ENCODE measurements at places on chromosomes 11 and 22.

DNA sequence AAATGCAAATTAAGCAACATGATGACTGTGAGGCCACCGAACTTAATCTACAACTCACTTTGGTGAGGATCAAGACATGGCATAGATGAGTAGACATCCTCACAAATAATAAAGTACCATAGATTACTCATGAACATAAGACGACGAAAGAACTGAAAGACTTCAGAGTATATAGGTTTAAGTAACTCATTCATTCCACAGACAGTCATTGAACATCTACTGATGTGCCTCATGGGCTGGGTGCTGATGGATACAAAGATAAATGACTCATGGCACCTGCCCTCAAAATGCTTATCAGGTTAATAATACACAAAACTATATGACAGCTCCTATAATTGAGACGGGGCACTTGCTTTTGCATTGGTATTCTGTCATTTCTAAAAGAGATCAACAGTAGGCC, 63.3 kb downstream of the ZC3H12C start:
- no peak for DNase-seq

DNA sequence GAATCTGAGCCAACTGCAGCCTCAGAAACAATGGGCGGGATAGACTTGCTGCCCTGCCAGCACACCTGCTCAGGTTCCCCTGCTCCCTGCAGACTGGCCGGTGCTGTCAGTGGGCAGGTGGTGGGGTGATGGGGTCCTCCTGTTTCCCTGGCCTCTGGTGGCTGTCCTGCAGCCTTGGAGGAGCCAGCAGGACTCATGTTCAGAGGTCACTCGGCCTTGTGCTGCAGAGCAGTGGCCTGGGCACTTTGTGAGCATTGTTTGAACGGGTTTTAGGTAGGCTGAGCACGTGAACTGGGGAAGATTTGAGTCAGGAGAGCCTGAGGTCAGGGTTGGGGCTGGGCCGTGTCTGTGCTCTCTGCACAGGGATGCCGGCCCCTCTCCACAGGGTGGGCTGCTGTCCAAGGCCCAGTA, 17.6 kb downstream of the PPIL2 start:
- DNase-seq: no peak

GRCh38 chr11:118565051-118565450, 680 bp downstream of the IFT46 start:
- no peak for DNase-seq

- DNase-seq: no peak
These were observed 15.4 kb upstream of the TMPRSS13 start for GRCh38 chr11:117944554-117944953.

DNA sequence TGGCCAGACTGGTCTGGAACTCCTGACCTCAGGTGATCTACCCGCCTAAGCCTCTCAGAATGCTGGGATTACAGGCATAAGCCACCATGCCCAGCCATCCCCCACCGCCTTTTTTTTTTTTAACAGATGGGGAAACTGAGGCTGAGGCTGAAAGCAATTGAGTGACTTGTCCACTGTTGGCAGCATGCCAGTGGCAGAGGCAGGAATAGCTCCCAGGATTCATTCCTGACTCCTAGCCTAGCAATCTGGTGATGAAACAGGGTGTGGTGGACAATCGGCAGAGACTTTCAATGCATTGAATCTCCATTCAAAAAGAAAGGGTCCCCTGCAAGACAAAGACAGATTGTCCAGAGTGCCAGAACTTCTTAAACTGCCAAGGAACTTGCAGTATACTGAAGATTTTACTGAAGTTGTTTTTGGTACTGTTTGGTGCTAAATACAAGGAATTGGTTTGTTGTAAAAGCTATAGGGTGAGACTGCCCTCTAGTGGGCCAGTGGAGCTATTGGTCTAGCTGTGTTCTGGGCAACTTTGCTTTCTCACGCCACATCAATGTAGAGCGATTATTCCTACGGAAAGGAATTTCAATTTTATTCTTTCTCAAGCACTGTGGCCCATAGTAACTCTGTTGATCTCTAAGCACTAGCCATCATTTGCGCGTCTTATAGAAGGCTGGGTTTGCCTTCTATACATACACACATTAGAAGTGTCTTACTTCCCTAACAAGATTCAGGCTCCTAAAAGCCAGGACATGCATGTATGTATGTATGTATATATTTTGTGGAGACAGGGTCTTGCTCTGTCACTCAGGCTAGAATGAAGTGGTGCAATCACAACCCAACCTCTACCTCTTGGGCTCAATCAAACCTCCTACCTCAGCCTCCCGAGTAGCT, 21.0 kb downstream of the C22orf31 start:
- peak; percentile 70 for DNase-seq

DNA sequence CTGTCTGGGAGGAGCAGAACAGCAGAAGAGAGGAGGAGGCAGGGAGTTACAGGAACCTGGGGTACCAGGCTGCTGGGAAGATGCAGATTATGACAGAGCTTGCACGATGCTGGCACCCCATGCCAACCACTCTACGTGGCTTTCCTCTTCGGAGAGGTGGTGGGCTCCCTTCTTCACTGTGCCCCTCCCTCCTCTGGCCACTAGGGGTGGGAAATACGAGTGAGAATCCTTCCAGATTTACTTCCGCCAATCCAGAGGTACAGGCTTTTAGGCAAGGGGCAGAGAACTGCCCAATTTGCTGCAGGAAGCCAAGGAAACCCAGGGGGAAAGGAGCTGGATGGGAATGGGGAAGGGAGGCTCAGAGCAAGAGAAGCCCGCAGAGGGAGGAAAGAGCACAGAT, 12.3 kb downstream of the HYOU1 start:
- no peak for DNase-seq

DNA sequence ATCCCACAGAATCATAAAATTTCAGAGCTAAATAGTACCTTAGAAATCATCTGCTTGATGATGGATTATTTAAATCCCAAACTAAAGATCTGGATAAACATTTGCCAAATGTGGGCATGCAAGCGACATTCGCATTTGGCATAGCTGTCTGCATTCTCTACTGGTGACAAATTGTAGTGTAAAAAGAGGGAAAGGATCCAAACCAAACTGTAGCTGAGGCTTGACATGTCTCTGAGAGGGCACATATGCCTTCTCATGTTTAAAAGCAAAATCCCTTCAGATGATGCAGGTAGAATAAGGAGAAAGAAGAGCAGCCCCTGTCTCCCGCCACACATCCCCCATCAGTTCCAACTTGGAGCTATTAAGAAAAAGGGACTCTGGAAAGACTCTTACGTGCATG, 257.5 kb upstream of the MTNR1B start:
- DNase-seq: no peak

GRCh38 chr11:122882189-122882856, at the start of gene JHY:
Gene JHY, plus strand, starts transcription at chr11:122882759. Its CDS starts 3,091 bp downstream, at chr11:122885850.
- DNase-seq: no peak

GRCh38 chr11:59559886-59560285, 48.5 kb downstream of the OR4D9 start:
- DNase-seq: no peak

- DNase-seq: no peak
These were observed 49.4 kb upstream of the ADA2 start for GRCh38 chr22:17268501-17269223.

GRCh38 chr11:44601471-44602370, 36.3 kb downstream of the CD82 start:
- no peak for DNase-seq

DNA sequence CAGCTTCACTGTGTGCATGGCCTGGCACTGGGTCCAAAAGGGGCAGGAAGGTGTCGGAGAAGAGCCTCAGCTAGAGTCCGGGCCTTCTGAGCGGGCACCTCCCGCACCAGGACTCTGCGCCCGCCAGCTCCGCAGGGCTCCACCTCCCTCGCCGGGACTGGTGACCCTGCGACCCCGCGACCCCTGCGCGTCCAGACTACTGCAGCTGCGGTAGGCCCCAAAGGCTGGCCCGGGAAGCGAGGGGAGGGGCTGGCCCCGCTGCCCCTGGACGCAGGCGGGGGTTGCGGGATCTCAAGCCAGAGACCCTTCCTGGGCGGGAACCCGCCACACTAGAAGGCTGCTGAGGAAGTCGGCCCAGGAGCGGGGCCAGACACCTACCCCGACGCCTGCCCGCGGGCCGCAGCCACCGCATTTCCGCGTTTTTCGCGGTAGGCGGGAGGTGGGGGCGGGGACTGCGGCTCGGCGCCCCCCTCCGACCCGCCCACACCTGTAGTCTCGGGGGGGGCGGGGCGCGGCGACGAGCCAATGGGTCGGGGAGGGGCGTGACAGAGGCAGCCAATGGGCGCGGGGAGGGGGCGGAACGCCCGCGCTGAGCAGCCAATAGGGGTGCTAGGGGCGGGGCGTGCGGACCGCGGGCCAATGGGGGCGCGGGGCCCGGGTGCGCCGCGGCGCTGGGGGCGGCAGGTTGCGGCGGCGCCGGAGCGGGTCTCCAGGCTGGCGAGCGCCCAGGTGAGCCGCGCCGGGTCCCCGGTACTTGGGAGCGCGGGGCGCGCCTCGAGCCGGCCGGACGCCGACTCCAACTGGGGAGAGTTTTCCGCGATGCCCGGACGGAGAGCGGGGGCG, at the start of the genes LMNTD2 and RASSF7:
Gene LMNTD2 (minus strand): TSS at position 434 of the 843 bp plus-strand sequence. CDS start 22 bp downstream, at position 412.
Gene RASSF7 (plus strand): TSS at position 666 of the 843 bp plus-strand sequence. CDS start 799 bp downstream, outside the sequence.
- DNase-seq: peak; percentile 84

GRCh38 chr22:17912945-17913721, 111.2 kb downstream of the MICAL3 start:
- DNase-seq: no peak

- DNase-seq: peak; percentile 70
These were observed 108.2 kb downstream of the SLC36A4 start for GRCh38 chr11:93089474-93090102.

GRCh38 chr22:36225333-36225922, 13.9 kb downstream of the APOL2 start:
- no peak for DNase-seq

DNA sequence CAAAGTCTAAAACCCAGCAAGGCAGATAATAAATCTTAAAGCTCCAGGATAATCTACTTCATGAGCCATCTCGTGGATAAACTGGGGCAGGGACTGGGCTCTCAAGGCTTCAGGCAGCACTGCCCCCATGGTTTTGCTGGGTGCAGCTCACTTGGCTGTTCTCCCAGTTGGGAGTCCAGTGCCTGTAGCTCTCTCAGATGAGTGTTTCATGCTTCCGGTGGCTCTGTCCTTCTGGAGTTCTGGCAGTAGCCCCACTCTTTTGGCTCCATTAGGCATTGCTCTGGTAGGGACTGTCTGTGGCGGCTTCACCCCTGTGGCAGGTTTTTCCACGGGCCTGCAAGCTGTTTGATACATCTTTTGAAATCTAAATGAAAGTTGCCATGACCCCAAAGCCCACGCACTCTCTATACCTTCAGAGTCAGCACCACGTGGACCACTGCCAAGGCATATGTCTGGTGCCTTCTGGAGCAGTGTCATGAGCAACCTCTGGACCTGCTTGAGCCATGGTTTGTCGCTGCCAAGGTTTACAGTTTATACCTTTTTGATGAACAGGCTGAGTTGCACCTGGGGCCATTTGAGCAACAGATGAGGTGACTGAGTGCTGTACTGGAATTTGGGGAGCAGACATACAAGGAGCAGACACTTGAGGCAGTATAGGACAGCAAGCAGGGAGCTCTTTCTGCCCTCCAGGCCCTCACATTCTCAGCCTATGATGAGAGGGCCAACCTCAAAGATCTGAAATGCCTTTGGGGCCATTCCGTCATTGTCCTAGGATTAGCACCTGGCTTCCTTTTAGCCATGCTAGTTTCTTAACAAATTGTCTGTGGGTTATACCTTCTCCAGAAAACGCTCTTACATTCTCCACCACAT, 48.6 kb downstream of the MTNR1B start:
- DNase-seq: no peak

Measured in SK-N-DZ (cell line).